Left ventricle myocardium inferior (tissue), 1 donor: ENCODE measurements at places on chromosomes 2 and 18.

- DNase-seq = no peak
These were observed 97.3 kb downstream of the ICOS start for GRCh38 chr2:204033611-204034495.

- DNase-seq = no peak
These were observed 25.4 kb downstream of the SP100 start for GRCh38 chr2:230441227-230441897.

DNA sequence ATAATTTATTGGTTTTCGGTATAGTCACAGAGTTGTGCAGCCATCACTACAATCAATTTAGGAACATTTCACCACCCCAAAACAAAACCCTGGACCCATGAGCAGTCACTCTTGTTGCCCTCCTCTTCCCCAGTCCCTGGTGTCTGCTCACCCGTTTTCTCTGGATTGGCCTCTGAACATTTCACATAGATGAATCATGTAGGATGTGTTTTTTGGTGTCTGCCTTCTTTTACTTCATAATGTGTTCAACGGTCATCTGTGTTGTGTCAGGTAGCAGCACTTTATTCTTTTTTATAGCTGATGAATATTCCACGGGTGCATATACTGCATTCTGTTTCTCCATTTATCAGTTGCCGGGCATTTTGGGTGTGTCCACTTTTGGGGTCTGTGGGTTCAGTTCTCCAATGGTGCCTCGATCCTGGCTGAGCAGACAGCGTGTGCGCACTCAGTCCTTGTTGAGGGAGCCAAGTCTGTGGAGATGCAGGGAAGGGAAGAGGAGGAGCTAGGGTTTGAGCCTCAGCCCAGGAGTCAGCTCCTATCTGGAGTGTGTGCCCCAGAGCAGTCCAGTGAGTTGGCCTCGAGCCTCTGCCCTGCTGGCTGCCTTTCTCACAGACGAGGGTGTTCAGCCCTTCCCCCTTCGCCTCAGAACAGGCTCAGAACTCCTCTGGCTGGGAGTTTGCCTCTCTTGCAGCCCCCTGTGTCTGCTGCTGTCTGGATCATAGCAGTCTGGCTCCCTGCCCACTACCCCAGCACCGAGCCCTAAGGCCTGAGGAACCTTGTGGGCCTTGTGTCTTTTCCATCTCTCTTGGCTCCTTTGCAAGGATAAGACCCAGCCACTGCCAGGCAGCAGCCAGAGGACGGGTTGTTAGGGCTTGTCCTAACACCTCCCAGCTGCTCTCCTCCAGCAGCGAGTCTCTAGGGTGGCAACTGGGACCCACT lies 18.0 kb downstream of the C2orf74 start:
- DNase-seq = peak; percentile 82

GRCh38 chr2:58508006-58508405 lies 266.9 kb upstream of the FANCL start:
- DNase-seq = no peak

DNA sequence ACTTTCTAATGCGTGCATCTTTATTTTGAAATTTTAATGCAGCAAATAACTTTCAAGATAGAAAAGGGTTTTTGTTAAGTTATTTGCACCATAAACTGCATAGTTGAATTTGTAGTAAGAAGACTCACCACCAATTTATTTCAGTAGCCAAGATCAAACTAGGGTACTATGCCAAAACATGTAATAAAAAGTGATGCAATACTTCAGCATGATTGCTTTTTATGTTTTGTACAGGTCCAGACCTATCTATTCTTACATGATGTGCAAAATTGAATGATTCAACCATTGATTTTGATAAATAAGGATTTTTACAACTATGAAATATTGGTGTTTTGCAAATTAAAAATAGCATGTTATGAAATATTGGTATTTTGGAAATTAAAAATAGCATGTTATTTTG lies 26.7 kb downstream of the AGPS start:
- no peak for DNase-seq

DNA sequence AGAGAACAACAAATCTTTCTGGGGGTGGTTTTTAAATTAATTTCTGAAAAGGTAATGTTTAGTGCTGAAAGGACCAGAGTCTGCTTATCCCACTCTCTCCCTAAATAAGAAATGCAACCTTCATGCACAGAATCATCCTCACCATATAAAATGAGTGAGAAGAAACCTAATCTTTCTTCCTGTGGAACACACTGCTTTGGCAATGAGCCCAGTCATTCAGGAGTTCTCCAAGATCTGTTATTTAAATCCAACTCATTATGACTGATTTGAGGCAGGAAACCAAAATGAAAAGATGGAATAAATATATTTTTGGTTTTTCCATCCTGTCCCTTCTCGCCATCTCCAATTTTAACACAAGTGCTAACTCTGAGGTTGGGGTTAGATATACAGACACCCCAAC lies 228.3 kb downstream of the SRBD1 start:
- DNase-seq = no peak

- no peak for DNase-seq
These were observed 369.3 kb downstream of the NBAS start for GRCh38 chr2:15191789-15192188.

DNA sequence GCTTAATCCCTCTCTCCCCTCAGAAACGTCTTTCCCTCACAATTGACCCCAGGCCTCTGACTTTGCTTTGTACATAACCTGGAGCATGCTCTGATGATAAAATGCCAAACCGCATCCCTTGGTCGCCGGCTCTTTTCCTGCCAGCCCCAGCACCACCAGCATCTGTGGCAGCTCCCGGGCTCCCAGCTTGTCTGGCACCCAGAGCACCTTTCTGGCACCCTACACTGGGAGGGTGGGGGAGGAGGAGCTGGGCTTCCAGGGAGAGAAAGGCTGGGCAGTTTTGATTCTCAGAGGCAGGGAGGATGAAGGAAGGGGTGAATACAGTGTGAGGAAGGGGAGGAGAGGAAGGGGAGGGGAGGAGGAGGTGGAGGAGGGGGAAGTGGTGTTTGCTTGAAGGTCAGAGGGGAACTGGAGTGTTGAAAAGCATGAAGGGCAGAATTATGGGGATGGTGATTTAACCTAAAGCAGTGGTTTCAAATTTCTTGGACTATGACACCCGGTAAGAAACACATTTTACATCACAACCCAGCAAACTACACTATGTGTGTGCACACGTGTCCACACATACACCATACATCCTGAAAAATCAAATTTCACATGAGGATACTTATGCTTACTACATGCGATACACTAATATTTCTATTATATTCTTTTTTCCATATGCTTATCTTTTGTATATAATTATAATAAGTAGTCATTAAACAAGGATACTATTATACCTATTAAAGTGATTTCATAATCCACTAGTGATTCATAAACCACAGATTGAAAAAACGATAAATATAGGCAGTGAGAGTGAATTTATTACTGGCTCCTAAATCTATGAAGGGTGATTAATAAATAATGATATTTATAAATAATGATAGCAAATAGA lies 30.0 kb upstream of the IGFBP2 start:
- no peak for DNase-seq
